ENCODE measurements at places on chromosomes 3 and 15.

DNA sequence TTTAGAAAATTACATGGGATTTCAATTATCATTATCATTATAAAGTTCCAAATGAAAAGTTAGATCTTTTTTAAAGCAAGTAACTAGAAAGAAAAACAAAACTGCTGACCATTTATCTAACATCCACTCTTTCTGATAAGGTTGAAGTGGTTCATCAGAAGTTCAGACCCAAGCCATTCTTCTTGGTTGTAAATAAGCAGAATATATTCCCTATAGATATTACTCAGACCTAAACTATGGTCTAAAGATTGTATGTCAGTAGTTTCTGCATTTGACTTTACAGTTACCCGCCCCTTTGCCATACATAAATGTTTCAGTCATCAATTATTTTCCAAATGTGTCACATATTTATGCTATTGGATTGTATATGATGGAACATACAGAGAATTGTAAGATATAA is 136.7 kb downstream of the PLOD2 start:
- DNase-seq: no peak

DNA sequence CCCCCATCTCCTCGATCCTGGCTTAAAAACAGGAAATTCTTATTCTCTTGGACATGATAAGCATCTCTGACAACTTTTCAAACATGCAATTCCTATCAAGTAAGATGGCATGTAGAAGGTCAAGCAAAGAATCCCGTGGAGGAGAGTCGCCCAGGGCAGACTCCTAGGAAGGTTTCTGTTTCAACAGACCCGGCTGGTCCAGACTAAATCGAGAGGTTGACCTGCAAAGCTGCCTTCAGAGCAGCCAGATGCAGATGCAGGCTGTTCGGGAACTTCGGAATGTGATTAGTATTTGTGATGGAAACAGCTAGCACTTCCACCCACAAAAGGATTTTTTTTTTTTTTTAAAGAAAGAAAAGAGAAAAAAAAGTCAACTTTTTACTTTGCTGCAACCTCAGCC is 216.8 kb downstream of the NR1D2 start:
- no peak for DNase-seq

DNA sequence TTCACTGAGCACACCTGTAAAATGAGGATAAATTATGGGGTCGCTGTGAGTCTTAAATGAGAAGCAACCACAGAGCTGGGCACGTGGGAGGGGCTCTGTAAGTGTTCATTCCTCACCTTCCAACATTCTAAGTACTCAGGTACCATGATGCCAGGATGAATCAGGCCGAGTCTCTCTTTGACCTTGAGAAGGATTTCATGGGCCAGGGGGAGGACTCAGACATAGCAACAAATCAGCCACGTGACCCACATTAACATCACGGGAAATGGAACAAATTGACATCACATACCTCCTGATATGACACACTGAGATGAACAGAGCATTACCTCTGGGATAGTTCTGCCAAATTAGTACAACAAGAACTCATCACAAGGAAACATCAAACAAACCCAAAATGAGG is 35.2 kb upstream of the USP3 start:
- DNase-seq: no peak

- no peak for DNase-seq
These were observed 609.9 kb downstream of the RBMS3 start for GRCh38 chr3:29890801-29891200.

GRCh38 chr15:80599359-80599758 is 95.8 kb upstream of the ABHD17C start:
- DNase-seq: no peak

GRCh38 chr3:108620250-108620649 is 30.7 kb downstream of the DZIP3 start:
- no peak for DNase-seq

GRCh38 chr3:99534951-99535704 is 103.3 kb upstream of the COL8A1 start:
- no peak for DNase-seq

DNA sequence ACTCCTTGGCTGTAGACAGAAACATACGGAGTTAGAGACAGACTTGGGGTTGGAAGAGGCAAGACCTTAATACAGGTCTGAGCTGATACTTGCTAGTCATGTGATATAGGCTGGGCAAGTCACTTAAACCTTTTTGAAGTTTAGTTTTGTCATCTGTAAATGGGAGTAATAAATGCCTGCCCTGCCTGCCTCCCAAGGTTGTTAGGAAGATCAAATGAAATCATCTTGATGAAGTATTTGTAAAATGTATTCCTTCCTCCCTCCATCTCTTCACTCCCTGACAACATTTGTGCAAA is 2.9 kb downstream of the PXK start:
- no peak for DNase-seq

DNA sequence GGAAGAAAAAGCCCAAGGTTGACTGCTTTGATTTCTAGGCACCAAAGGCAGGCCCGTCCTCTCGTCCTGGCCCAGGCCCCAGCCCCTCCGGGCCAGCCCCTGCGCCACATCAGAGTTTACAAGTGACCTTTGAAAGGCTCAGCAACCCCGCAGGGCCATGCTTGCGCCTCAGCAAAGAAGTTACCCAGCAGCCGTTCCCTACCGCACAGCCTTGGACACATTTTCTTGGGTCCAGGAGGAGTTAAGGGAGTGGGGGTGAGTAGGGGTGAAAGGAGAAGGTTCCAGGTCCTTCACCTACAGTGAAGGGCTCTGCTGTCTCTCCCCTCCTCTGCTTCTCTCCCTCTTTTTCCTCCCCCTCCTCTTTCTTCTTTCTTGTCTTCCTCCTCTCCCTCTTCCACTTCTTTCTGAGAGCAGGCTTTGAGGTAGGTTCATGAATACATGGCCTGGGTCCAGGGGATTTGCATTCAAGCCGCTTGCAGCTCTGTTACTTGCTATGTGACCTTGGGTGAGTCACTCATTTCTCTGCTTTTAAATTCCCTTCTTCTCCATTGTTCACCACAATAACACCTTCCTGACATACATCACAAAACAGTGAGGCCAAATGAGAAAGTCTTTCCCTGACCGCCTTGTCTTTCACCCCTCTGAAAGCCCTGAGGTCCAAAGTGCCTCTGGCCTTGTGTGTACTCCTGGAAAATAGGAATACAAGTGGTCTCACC is 223.3 kb upstream of the TPRG1 start:
- no peak for DNase-seq

GRCh38 chr3:49715611-49716121 is 3.8 kb downstream of the AMIGO3 start:
- no peak for DNase-seq

- peak; percentile 71 for DNase-seq
These were observed 610 bp upstream of the SATB1 start for GRCh38 chr3:18425641-18426257.

DNA sequence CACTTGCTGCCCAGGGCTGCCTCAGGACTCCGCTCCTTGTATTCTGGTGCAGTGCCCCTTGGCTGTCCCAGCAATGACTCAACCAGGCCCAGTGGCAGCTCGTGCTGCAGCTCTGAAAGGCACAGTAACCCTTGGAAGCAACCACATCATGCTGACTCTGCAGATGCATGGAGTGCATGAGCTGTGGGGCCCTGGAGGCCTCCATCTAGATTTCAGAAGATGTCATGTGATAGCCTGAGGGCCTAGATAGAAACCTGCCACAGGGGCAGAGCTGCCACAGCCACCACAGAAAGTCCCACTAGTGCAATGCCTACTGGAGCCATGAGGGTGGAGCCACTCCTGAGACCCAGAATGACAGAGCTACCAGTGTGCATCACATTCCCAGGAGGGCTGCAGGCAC is 117.1 kb upstream of the SMAD3 start:
- DNase-seq: no peak

GRCh38 chr3:138497851-138498250 is 63.4 kb downstream of the ESYT3 start:
- DNase-seq: no peak

DNA sequence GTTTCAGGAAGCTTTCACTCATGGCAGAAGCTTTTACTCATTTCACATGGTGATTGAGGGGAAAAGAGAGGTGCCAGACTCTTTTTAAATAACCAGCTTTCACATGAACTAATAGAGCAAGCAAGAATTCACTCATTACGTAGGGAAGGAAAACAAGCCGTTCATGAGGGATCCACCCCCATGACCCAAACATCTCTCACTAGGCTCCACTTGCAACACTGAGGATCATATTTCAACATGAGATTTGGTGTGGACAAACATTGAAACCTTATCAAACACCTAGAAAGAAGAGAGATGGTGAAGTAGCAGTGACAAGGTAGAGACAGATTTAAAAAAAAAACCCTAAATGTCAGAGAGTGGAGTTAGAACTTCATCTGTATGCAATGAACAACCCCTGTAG is 408.6 kb upstream of the PDZRN3 start:
- no peak for DNase-seq

DNA sequence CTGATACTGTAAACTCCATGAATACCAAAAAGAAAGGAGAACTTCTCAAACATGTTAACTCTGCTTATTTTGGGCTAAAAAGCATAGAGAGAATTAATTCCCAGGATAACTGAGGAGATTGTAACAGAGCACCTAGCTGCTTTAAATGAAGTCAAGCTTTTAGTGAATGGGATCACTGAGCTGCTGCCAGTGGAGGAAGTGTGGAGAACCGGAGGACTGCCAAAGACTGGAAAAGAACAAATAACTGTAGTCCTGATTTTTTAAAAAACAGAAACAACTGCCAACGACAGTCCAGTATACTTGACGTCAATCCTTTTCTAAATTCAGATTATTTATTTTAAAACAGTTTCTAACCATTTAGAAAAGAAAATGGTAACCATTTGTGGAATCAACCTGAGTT is 3.3 kb downstream of the C3orf70 start:
- DNase-seq: no peak

- no peak for DNase-seq
These were observed 81.8 kb downstream of the PLSCR2 start for GRCh38 chr3:146387566-146387965.

GRCh38 chr15:44535523-44536301 is 1.2 kb upstream of the EIF3J start:
- DNase-seq: peak; percentile 53

DNA sequence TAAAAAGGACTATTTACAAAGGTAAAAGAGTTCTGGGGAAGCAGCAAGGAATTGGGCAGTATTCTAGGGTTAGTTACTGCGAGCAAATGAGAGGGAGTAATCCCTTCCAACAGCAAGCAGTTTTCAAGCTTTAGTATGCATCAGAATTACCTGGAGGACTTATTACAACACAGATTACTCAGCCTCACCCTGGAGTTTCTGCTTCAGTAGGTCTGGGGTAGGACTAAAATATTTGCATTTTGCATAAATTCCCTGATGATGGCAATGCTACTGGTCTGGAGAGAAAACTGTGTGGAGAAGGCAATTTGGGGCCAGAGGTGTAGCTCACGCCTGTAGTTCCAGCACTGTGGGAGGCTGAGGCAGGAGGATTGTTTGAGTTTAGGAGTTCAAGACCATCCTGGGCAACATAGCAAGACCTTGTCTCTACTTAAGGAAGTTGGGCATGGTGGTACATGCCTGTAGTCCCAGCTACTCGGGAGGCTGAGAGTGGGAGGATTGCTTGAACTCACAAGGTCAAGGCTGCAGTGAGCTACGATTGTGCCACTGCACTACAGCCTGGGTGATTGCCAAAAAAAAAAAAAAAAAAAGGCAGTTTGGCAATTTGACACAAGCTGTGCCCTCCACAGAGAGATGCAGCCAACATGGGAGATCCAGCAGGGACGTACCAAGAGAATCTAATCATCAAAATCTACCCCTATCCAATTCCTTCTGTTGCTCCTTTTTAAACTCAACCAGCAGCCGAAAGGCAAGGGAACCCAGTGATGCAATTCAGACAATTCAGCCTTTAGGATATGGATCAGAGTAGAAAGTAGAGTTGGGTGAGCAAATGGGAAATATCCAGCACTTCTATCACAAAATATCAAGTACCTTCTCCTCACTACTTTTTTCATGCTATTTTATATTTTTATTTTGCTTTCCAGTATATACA is 27.1 kb upstream of the AP4E1 start:
- no peak for DNase-seq

- no peak for DNase-seq
These were observed 110.0 kb upstream of the DLG1 start for GRCh38 chr3:197408177-197408957.

DNA sequence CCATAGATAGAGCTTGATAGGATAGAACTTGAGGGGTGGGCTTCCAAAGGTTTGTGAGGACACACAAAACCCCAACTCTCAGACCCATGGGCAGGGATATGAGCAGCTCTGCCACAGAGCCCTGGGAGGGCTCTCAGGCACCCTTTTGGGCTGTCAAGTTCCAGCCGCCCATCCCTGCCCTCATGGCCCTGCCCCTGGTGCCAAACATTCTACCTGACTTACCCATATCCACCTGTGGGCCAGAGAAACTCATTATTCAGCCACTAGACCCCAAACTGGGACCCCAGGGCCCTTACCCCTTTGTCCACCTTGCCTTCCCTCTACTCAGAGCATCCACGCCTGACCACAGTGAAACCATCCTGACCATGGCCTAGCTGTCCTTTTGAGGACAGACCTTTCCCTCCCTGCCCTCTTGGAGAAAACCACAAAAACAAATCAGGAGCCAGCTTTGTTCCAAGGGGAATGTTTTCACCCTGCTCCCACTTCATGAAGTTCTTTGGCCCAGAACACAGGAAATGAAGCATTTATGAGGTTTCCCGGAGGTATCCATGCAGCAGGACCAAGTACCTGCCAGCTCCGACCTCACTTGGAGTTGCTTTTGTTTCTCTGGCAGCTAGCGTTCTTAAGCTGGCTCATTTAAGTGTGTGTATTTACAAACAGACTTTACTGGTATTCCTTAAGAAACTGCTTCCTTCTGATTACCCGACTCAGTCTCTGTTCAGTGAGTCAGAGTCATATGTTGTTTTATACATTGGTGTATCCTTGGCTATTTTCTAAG is 34.2 kb upstream of the GALNT15 start:
- DNase-seq: no peak

- peak; percentile 64 for DNase-seq
These were observed 95.7 kb downstream of the NEDD4 start for GRCh38 chr15:55897560-55898336.

DNA sequence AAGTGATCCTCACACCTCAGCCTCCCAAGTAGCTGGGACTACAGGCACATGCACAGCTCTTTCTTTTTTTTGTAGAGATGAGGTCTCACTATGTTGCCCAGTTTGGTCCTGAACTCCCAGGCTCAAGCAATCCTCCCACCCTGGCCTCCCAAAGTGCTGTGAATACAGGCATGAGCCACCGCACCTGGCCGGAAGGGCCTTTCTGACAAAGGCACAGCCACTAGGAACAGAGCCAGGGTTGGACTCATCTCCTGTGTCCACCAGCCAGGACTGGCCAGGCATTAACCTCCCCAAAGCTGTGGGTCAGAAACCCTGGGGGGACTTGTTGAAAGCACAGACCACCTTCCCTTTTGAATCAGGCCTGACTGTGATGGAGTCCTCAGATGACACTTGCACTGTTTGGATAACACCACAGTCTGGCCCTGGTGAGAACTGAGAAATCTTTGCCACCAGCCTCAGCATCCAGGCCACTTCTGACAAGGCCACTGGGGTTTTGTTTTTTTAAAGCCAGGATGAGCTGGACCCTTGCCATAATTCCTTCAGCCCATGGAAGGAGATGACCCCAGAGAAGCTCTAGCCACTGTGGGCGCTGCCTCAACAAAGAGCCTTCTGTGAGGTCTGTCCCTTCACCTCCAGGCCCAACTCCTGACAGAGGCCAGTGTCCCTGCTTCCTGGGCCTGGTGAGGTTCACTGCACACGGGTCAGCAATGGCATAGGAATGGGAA is 4.8 kb downstream of the TKT start:
- DNase-seq: no peak

GRCh38 chr15:47194718-47195117 is 522.6 kb upstream of the SEMA6D start:
- DNase-seq: peak; percentile 27

Measured in hematopoietic multipotent progenitor cell treated with erythropoietin and hydrocortisone succinate and interleukin-3 and kit ligand, for 6 days (in vitro differentiated cells).